Lung (tissue), 17 donors: ENCODE measurements at places on chromosomes 5 and 9. TPM values are rescaled to one million over a fixed set of nuclear protein-coding genes. Genes with fewer than 3 reads are reported as not detected.

TICAM2 gene
- 1.5 TPM for total RNA-seq

DNA sequence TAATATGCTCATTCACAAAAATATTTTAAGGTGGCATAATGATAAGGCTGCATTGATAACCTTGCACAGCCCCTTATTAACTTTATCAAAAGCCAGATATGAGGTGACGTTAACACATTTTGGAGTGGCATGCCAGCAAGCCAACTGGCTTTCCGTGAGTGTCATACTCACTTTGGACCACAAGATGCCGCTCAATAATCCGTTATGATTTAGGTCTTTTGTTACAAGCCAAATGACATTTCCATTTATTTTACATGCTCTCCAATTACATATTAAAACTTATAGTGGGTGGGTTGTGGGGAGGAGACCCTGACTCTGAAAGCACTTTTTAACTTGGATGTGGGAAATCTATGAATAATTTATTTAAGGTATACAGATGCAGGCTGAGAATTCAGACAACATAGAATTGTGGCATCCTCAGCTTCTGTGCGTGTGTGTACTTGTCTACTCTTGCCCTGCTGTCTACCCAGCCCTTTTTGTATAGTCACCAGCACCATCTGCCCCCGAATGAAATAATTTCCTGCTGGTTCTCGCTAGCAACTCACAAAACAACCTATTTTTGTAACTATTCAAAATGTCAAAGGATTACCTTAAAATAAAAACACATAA lies 305.1 kb downstream of the PSAT1 start:
- no peaks in the 10 kb centered on the region for H3K36me3 ChIP-seq
- no peaks in the 10 kb centered on the region for H3K4me1 ChIP-seq
- no peak overlapping the region for H3K27ac ChIP-seq

- no peaks in the 10 kb centered on the region for H3K36me3 ChIP-seq
- no peak overlapping the region for H3K27ac ChIP-seq
- DNase-seq: no peak
- no peak overlapping the region for H3K4me3 ChIP-seq
- no peaks in the 10 kb centered on the region for H3K4me1 ChIP-seq
- no peaks in the 10 kb centered on the region for H3K27me3 ChIP-seq
Measured at GRCh38 chr9:111076519-111076918, 38.2 kb upstream of the LPAR1 start.

DNA sequence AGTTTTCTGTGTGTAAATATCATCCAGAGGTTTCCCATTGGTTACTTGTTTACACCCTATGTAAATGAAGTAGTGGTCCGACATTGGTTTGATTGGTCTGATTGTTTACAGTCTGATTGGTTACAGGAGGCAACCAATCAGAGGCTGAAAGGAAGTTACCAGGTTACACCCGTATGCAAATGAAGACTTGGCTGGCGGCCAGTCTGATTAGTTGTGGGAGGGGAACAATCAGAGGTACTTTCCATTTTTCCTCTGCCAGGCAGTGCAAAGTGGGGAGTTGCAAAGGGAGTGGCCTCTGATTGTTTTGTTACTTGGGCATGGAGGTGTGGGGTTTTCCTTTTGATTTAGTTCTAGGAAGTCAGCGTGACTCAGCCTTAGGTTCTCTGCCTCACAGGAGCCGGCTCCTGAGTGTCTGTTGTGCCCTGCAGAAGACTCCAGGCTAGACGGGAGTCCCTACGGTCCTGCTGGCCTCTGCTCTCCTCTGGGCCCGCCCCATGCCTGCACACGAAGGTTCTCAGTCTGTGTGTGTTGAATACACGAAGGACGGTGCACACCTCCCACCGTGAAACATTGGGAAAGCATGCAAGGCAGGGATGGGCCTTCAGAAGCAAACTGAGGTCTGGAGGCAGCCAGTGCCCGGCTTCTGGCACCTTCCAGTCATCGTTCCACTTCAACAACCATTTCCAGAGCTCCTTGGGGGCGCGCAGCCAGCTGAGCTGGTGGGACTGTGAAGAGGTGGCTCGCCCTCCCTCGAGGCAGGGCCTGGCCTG lies 42.9 kb downstream of the OLFM1 start:
- no peaks in the 10 kb centered on the region for H3K36me3 ChIP-seq
- no peak overlapping the region for H3K27ac ChIP-seq
- H3K4me3 ChIP-seq: no peak overlapping the region
- peaks cover 9% of the 10 kb centered on the region for H3K4me1 ChIP-seq
- DNase-seq: no peak

LCN9 gene
- not detected for total RNA-seq

GRCh38 chr5:136364307-136364706 lies 1.0 kb downstream of the TRPC7 start:
- H3K27ac ChIP-seq: no peak overlapping the region
- H3K27me3 ChIP-seq: no peaks in the 10 kb centered on the region
- H3K4me1 ChIP-seq: no peaks in the 10 kb centered on the region
- H3K4me3 ChIP-seq: no peak overlapping the region
- H3K36me3 ChIP-seq: no peaks in the 10 kb centered on the region
- no peak for DNase-seq

DNA sequence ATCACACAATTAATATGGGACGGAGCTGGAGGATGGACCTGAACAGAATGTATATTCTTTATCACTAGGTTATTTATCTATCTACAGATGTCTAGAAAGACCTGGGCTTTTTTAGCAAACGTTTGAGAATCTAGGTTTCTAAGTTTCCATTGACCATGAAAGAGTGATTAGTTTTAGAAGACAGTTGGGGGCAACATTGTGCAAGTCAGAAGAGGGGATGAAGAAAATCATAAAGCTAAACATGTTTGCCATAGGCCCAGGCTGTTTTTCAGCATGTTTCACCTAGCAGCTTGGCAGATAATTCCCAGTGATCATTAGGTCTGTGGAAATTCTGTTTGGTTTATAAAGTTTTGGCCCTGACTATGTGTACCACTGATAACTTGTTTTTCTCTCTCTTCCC lies 44.1 kb upstream of the CDKN2B start:
- no peak overlapping the region for H3K4me3 ChIP-seq
- DNase-seq: no peak
- H3K4me1 ChIP-seq: no peaks in the 10 kb centered on the region
- no peaks in the 10 kb centered on the region for H3K27me3 ChIP-seq
- H3K27ac ChIP-seq: no peak overlapping the region
